Fibroblast of skin of left quadriceps (primary cell): ENCODE measurements at places on chromosomes 3 and 15.

- no peak for DNase-seq
Measured at GRCh38 chr15:47095833-47096232, 621.5 kb upstream of the SEMA6D start.

DNA sequence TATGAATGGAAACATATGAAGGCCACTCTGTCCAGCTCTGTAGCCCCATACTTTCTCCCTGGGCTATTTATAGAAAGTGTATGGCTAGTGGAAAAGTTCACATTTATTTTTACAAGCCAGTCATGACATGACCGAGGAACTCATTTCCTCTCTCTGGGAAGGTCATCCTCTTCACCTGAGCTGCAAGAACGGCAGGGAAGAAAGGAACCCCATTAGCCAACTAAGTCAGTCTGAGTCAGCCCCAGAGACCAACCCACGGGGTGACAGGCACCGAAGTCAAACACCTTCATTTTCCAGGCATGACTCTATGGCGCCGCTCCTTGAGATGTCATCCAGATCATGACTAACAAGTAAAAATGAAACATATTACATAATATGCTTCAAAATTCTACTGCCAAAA, 4.8 kb downstream of the PAQR9 start:
- DNase-seq: no peak

GRCh38 chr15:35663956-35664355, 118.0 kb upstream of the DPH6 start:
- DNase-seq: no peak

GRCh38 chr15:26234976-26235767, 372.0 kb upstream of the ATP10A start:
- DNase-seq: no peak

- DNase-seq: no peak
Measured at GRCh38 chr3:37054370-37054769, 61.1 kb downstream of the MLH1 start.

GRCh38 chr3:139676108-139676507, 1.7 kb downstream of the NMNAT3 start:
- no peak for DNase-seq

- DNase-seq: no peak
Measured at GRCh38 chr3:150372722-150373121, 35.4 kb upstream of the TSC22D2 start.

DNA sequence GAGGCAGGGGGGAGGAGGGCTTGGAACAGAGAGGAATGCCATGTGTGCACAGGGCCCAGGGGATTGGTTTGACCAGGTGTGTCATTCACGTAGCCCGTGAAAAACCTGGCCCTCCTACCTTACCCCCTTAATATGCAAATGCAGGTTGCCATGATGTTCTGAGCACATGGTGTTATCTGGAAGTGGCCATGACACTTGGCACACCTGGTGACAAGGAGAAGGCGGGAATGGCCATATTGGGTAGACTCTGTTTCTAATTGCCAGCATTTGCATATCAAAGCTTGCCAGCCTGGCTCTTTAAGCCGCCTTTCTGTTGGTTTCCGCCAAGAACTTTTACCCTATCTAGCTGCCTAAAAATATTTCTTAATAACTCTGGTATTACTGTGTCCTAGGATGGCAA, 202.1 kb upstream of the DPH6 start:
- DNase-seq: no peak

- no peak for DNase-seq
Measured at GRCh38 chr3:167102071-167102470, 278.0 kb downstream of the ZBBX start.

GRCh38 chr3:105367063-105367405, 325 bp downstream of the ALCAM start:
- DNase-seq: no peak

GRCh38 chr3:127371846-127372245, 84.0 kb upstream of the PRR20G start:
- DNase-seq: no peak

GRCh38 chr3:172087602-172088580, 48.5 kb downstream of the FNDC3B start:
- DNase-seq: no peak

- peak; percentile 94 for DNase-seq
Measured at GRCh38 chr3:151976211-151977050, 103.0 kb downstream of the SUCNR1 start.

DNA sequence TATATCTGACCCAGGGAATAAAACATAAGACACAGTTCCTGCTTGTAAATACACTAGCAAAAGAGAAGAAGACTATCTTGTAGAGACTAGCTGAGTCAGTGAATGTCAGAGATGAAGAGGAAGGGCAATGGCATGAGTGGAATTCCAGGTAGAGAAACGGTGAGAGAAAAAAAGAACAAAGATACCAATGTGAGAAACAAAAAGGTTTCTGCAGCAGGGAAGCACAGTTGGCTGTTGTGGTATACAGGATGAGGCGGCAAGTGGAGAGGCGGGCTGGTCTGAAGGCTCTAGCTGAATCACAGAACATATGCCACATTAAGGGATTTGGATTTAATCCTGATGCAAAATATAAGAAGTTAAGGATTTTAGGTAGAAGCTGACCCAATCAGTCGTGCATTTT, 17.1 kb upstream of the TASOR start:
- DNase-seq: no peak

DNA sequence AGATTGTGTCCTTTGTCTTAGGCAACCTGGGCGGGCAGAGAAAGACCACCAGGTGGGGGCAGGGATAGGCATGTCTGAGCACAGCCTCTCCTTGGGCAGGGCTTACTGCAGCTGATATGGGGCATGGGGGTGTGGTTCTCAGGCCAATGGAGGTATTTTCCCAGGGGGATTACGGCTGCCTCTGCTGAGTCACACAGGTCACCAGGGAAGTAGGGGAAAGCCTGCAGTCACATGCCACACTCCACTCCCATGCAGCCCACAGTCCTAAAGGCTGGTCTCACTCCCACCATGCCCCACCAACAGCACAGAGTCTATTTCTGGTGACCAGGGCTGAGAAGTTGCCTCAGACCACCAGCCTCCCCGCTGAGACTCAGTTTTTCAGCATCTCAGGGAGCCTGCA, 466.4 kb downstream of the DIPK2A start:
- DNase-seq: no peak

- DNase-seq: no peak
Measured at GRCh38 chr3:159881828-159882309, 106.8 kb upstream of the IL12A start.

DNA sequence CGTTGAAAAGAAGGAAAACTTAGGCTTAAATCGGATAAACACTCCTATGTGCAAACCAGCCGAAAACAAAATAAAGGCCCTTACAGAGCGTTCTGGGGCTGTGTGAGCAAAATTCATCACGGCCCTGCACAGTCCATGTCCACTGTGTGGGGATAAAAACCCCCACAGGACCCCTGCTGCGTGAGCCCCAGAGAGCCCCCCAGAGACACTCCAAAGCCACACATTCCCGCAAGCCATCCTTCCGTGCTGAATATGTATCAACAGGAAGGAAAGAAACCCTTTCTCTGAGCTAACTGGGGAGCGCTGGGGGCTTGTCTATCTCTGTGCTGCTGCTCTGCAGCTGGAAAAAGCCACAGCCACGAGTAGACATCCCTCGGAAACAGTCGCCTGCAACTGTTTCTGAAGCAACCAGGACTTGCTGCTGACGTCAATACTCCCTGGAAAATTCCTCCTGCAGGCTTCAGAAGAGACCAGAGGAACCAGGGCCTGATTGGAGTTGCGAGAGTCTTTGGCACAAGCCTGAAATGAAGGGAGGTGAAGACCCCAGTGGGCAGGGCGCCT, 72.7 kb downstream of the NUP210 start:
- DNase-seq: no peak

GRCh38 chr15:70672081-70672480, 91.3 kb downstream of the UACA start:
- peak; percentile 8 for DNase-seq

GRCh38 chr3:149314807-149315578, 18.4 kb downstream of the TM4SF18 start:
- DNase-seq: peak; percentile 59

DNA sequence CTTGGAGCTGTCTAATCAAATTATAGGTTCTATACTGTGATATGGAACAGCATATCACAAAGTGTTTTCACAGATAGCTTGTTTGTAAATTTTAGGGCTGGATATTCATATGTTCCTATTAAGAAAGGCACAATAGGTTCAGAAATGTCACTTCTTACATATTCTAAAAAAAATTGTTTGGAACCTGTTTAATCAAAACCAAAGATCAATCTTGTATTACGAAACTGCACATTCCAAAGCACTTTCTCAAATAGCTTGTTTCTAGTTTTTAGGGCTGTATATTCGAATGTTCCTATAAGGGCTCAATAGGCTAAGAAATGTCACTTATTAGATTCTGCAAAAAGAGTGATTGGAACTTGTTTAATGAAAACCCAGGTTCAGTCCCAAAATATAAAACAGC, 67.4 kb upstream of the OSBPL11 start:
- no peak for DNase-seq

- no peak for DNase-seq
Measured at GRCh38 chr3:155748611-155749365, 3.9 kb upstream of the PLCH1 start.

DNA sequence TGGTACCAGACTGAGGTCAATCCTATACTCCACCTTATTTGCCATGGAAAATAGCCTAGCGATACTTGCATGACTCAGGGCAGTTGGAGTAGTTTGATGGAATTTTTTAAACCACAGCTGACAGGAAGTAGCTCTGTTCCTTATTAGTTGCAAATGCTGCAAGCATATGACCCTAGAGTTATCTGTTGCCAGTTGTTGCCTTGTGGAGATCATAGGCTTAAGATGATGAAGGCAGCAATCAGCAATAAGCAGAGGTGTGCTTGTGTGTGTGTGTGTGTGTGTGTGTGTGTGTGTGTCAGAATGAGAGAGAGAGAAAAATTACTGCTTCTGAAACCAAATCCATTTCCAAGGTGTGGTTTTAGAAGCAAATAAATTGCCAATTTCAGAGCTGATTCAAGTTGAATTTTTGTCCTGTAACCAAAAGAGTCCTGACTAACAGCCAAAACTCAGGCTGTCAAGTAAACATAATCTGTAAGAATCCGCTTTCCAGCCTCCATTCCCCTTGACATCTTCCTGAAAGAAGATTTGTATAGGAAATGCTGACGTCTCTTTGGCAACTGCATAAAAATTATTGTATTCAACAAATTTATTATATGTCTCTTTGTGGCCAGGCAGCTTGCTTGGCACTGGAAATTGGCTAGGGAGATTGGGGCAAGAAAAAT, 141.2 kb downstream of the SERPINI1 start:
- DNase-seq: peak; percentile 77

- no peak for DNase-seq
Measured at GRCh38 chr3:161551697-161552096, 55.1 kb downstream of the OTOL1 start.

- no peak for DNase-seq
Measured at GRCh38 chr3:168341956-168342936, 246.5 kb upstream of the GOLIM4 start.

GRCh38 chr3:152222327-152222726, 46.4 kb upstream of the MBNL1 start:
- peak; percentile 59 for DNase-seq

DNA sequence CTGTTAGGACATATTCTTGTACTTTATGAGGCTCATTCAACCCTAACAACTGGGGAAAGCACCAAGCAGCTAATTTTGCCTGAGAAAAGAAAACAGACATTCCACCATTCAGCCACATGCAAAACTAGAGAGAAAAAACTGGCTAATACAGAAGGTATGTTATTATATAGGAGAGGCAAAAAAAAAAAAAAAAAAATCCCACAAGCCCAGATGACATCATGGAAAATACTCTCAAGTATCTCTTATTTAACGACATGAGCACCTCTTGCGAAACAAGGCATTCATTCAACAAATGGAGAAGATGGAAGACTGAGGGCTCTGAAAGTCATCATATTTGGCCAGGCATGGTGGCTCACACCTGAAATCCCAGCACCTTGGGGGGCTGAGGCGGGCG, 61.5 kb downstream of the PRICKLE2 start:
- DNase-seq: peak; percentile 93

GRCh38 chr15:82105451-82106215, 59.8 kb upstream of the MEX3B start:
- DNase-seq: no peak

- peak; percentile 89 for DNase-seq
Measured at GRCh38 chr15:67178569-67179210, 75.8 kb downstream of the AAGAB start.

- DNase-seq: no peak
Measured at GRCh38 chr3:124517306-124517705, 212.9 kb upstream of the UMPS start.

DNA sequence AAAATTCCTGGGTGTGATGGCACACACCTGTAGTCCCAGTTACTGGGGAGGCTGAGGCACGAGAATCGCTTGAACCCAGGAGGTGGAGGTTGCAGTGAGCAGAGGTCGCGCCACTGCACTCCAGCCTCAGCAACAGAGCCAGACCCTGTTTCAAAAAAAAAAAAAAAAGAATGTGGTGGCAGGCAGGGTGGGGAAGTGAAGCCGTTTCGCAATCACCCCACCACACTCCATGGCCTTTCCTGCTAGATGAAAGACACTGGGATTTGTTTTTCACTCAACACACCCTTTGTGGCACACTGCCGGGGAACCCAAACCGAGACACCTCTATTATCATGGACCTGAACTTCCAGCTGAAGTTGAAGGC, 172.4 kb upstream of the IQSEC1 start:
- DNase-seq: no peak

- DNase-seq: no peak
Measured at GRCh38 chr15:101269479-101270223, 7.6 kb downstream of the SELENOS start.

- no peak for DNase-seq
Measured at GRCh38 chr3:50516440-50516871, 13.0 kb upstream of the CACNA2D2 start.

DNA sequence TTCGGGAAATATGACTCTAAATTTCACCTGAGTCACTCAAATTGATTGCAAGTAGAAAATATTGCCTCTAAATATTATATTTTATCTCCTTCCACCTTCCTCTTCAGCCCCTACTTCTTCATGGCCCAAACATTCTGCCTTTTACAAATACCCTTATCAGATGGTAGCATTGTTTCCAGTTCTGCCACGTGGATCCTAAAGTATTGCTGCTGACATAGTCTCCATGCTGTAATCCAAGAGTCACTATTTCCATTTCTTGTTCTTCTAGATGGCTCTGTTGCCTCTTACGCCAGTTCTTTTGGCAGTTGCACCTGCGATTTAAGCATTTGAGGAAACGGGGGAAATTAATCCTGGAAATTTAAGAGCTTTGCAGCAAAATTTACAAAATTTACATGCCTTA, 13.6 kb downstream of the LMOD3 start:
- DNase-seq: no peak

- no peak for DNase-seq
Measured at GRCh38 chr3:37785736-37786135, 75.9 kb upstream of the CTDSPL start.
